ENCODE measurements at places on chromosomes 11 and 22.

DNA sequence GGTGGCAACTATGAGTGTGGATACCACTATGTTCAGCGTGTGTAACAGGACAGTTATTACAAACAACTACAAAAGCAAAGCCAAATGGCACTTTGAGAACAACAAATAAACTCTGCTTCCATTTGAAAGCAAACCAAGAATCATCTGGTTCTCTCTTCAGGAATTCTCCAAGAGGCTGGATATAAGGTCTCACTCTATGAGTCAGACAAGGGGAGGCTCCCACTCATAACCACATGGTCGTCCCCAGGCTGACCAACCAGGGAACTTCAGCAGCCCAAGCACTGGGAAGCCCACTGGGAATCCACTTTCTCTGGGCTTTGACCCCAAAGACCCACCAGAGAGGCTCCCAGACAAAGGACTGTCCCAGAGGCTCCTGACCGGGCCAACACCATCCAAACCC is 35.3 kb downstream of the DGCR2 start:
- no peak for DNase-seq

DNA sequence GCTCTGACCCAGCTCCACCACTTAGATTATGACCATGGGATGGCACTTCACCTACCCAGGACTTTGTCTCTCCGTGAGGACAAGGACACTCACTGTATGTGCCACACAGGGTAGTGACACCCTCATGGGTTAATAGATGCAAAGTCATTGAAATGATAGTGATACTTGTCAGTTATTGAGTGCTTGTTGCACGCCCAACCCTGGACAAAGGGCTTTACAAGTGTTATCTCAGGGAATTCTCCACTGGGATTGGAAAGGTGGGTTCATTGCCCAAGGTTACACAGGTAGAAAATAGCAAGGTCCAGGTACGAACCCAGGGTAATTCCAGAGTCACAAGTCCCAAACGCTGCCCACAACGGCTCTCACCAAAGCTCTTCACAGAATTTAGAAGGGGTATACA is 158.2 kb downstream of the TRIM29 start:
- no peak for DNase-seq

DNA sequence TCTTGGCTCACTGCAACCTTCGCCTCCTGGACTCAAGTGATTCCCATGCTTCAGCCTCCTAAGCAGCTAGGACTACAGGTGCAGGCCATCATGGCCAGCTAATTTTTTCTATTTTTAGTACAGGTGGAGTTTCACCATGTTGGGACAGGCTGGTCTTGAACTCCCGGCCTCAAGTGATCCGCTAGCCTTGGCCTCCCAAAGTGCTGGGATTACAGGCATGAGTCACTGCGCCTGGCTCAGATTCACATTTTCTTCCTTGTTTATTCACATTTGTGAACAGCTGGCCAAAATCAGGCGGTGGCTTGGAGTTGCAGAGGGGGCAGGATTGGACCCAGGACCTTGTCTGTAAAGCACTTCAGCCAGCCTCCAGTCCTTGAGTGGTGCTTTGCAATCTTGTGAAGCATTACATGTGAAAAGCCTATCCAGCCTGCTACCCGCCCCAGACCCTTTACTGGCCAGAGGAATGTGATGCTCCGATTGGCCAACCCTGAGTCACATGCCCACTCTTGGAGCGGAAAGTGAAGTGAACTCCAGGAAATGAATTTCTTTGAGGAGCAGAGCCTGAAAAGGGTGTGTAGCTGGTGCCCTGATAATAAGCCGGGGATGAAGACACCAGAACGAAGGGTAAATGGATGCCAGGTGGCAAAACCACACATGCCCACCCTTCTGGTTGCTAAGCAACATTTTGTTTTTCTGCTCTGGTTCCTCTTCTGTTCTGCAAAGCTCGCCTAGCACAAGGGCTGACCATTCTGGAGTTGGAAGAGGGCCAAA is 62.6 kb upstream of the PTPRJ start:
- no peak for DNase-seq

DNA sequence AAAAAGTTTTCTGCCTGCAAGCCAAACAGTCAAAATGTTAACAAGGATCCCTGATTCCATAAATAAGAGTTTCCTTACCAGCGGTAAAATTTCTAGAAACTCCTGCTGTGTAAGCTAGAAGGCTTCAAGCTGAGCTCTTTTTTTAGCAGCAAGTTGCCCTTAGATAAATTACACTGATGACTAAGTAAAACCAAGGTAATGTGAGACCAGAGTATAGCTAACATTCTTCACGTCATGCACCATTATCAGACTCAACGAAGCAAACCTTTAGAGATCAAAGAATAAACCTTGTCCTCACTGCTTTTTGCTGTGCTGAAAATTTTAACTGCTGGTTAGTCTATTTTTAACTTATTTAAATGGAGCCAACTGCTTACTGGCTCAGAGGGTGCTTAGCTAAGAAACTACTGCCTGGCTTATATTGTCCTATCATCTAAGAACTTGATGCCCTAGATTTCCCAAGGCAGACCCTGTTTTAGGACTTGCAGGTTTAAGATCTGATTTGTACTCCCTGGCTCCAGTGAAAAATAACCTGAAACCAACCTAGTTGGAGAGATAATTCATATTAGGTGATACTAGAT is 900.7 kb downstream of the JRKL start:
- peak; percentile 41 for DNase-seq

- DNase-seq, result no peak
Observed at GRCh38 chr11:114275280-114275679, 20.9 kb upstream of the NNMT start.

- DNase-seq, result no peak
Observed at GRCh38 chr11:84824624-84825023, 802.5 kb downstream of the DLG2 start.

- DNase-seq, result no peak
Observed at GRCh38 chr22:38246046-38246658, 26.7 kb downstream of the TMEM184B start.

GRCh38 chr11:126090452-126090851 is 27.8 kb upstream of the CDON start:
- no peak for DNase-seq

- no peak for DNase-seq
Observed at GRCh38 chr11:68828155-68828931, 13.4 kb downstream of the CPT1A start.

DNA sequence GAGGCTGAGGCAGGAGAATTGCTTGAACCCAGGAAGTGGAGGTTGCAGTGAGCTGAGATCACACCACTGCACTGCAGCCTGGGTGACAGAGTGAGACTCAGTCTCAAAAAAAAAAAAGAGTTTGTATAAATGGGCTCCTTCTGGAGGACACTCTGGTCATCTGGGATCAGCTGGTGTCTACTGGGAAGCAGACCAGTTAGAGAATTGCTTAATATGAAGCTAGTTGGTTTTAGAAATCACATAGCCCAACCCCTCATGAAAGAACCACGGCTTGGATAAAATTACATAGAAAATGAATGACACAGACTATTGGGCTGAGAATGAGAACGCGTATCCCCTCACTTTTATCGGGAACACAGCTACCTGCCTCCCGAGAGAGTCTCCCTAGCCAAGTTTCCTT is 3.2 kb upstream of the MS4A14 start:
- no peak for DNase-seq

- no peak for DNase-seq
Observed at GRCh38 chr11:19938866-19939265, 221.4 kb downstream of the DBX1 start.

DNA sequence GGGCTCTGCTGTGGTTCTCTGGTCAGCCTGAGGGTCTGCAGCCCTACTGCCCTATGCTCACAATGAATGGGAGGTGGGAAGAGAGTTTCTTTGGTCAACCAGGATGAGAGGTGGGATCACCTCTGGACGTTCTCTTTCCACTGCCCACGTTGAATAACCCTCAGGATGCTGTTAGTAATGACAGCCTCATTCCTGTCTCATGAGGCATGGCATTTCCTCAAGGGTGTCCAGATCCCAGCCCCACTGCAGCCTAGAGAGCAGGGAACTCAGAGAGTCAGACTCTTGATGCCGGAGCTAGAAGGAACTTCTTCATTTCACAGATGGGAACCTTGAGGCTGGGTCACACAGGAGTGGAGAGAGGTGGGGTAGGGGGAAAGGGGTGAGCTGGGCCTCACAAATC is 196.0 kb downstream of the CEP164 start:
- no peak for DNase-seq

GRCh38 chr11:79485694-79486093 is 44.9 kb upstream of the TENM4 start:
- DNase-seq, result no peak

DNA sequence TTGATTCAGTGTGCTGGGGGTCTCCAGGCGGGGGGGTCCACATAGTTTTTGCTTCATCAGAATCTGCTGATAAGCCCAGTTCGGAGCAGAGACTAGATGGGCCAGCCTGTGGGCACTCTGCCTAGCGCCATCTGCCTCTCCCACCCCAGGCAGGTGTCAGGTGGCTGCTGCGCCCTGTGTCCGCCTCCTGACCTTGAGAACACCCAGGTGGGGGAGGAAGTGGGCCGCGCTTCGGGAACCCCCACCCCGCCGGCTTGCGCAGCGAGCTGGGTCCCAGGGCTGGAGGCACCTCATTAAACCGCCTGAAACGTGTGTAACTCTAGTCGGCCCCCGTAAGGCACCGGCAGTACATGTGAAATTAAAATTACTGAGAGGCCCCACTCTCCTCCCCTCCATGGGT is 113.6 kb downstream of the KCNQ1 start:
- no peak for DNase-seq

DNA sequence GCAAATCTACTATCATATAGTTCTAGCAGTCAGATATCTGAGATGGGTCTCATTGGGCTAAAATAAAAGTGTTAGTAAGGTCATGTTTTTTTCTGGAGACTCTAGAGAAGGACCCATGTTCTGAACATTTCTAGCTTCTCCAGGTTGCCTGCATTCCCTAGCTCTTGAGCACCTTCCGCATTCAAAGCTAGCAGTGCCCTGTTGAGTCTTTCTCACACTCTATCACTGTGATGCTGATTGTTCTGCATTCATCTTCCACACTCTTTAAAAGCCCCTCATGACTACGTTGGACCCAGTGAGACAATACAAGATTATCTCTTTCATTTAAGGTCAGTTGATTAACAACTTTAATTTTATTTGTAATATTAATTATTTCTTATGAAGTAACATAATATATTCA is 433.3 kb upstream of the CHORDC1 start:
- DNase-seq, result no peak

GRCh38 chr11:73789279-73789670 is 1.6 kb downstream of the MRPL48 start:
- DNase-seq, result no peak

DNA sequence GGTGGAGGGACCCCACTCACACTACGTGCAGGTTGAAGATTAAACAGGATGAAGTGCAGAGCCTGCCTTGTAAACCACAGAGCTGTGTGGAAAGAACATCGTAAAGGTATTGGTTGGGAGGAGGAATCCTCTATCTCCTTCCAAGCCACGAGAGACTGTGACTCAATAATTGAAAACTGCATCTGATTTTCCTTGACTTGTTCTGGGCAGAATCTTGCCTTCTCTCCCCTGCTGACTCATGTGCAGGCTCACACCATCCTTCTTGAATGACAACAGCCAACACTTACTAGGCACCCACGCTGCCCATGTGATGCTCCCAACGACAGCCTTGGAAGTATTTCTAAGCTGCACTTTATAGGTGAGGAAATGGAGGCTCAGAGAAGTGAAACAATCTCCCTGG is 563.0 kb downstream of the MIAT start:
- peak; percentile 81 for DNase-seq

GRCh38 chr11:64764040-64764611 is 4.4 kb upstream of the PYGM start:
- DNase-seq, result no peak

GRCh38 chr22:29226351-29226981 is 20.8 kb downstream of the EMID1 start:
- no peak for DNase-seq

DNA sequence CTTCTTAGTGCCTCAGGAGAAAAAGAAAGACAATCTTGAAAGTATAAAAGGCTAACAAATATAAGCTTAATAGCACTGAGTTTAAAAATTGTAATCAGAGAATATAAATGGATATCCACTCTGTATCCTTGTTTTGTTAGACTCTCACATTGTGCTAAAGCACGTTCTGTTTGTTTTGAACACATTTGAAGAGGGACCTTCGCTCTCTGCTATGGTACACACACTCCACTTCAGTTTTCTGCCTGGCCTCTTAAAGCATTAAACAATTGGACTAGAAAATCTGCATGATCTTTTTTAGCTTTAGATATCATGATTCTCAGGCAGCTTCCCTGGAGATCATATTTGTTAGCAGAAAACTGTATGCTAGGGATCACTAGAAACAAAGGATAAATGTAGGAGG is 40.3 kb upstream of the PGR start:
- no peak for DNase-seq

- DNase-seq, result no peak
Observed at GRCh38 chr11:103794262-103794661, 242.2 kb upstream of the DDI1 start.

- no peak for DNase-seq
Observed at GRCh38 chr11:74434528-74434927, 32.8 kb downstream of the KCNE3 start.

- no peak for DNase-seq
Observed at GRCh38 chr11:71913756-71914526, 14.5 kb downstream of the XNDC1N start.

GRCh38 chr11:17650127-17650911 is 69.1 kb upstream of the MYOD1 start:
- DNase-seq, result peak; percentile 15

DNA sequence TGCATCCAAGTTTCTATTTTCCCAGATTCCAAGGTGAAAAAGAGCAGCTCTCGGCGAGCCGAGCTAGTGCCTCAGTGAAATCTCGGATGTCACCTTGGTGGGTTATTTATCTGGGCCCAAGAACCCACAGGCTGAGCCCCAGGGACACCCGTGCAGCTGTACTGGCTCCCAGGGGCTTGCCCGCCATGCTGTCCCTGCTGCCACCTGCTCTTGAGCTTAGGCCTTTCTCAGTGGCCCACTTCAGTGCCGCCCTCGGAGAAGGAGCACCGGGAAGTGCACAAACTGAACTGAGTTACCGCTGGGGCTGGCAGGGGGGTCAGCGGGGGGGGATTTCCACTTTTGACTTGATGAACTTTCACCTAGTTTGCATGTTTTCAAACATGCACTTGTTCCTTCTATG is 27.9 kb downstream of the CPT1A start:
- DNase-seq, result no peak

DNA sequence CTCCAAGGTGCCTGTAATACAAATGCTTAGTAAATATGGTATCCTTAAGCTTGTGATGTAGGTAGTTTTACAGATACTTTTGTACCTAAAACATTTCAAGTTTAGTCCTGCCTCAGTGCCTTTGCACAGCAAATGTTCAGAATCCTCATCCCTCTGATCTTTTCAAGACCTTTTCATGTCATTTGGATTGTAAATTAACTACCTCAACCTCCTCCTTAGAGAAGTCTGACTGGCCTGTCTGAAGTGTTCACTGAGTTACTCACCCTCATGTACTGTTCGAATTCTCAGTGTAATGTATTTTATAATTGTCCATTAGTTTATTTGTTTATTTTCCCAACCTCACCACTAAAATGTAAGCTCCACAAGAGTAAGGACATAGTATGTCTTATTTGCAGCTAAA is 147.5 kb downstream of the ELP4 start:
- no peak for DNase-seq

DNA sequence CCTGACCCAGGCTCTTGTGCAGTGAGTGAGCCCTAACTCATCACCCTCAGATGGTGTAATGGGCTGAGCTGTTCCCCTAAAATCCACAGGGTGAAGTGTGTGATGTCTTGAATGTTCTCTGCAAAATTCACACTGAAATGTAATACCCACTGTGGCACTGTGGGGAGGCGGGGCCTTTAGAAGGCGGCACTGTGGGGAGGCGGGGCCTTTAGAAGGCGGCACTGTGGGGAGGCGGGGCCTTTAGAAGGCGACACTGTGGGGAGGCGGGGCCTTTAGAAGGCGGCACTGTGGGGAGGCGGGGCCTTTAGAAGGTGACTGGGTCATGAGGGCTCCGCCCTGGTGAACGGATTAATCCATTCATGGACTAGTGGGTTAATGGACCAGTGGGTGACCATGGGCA is 33.0 kb downstream of the CHID1 start:
- DNase-seq, result no peak
